Stromal cell of bone marrow (primary cell): ENCODE measurements at places on chromosomes 13 and 19.

GRCh38 chr13:77416666-77417212 is 89.8 kb upstream of the MYCBP2 start:
- no peak for DNase-seq

GRCh38 chr13:21309542-21310172 is 133.2 kb downstream of the MRPL57 start:
- no peak for DNase-seq

DNA sequence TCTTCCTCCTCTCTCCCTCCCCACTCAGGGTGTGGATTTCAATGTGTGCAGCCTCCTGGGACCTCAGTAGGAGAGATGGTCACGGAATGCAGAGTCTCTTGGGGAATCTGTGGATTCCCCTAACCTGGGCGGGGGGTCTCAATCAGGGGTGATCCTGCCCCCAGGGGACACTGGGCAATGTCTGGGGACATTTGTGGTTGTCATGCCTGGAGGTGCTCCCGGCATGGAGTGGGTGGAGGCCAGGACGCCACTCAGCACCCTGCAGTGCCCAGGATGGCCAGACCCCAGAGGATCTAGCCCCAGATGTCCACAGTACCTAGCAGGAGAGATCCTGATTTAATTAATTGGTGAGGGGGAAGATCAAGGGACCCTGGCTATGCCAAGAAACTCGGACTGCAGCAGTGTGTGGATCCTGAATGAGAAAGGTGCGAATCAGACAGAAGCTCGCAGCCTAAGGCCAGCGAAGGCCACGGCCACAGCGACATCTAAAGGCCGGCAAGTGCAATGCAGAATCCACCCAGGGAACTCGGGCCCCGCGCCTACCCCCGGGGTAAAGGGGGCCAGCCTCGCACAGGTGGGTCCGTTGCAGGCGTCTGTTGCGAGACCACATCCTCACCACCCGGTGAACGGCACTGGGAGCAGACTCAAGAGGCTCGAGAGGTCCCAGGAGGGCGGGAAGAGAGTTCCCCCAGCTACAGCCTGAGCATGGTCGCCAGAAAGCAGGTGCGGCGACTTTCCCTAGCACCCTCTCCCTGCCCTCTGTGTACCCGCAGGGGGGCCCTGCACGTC is 88.8 kb downstream of the GNG7 start:
- DNase-seq, result no peak

DNA sequence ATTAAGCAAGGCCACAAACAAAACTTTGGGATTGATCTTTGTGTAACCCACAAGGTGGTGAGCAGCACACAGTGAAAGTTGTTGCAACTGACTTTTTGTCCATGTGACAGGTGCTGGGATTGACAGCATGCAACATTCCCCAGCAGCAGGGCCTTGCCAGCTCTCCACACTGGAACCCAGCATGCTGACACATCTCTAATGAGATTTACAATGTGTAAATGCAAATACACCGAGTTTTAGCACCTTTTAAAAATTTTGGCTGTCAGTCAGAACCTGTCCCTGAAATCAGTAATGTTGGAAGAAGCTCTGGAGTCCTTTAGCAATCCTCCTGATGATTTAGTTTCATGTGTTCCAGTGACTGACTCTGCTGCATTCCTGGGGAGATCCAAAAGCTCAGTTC is 16.5 kb upstream of the PCDH8 start:
- no peak for DNase-seq

GRCh38 chr13:37406031-37406430 is 192.5 kb downstream of the POSTN start:
- no peak for DNase-seq

DNA sequence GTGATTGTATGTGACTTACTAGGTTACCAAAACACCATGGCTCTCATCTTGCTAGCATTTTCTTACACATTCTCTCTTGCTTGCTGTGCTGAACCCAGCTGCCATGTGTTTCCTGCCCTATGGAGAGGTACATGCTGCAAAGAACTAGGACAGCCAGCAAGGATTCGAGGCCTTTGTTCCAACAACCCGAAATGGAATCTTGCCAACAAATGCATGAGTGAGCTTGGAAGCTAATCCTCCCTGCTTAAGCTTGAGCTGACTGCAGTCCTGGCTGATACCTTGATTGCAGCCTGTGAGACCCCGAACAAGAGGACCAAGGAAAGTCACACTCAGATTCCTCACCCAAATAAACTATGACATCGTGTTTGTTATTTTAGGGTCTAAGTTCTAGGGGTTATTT is 651.2 kb downstream of the SLITRK6 start:
- no peak for DNase-seq

DNA sequence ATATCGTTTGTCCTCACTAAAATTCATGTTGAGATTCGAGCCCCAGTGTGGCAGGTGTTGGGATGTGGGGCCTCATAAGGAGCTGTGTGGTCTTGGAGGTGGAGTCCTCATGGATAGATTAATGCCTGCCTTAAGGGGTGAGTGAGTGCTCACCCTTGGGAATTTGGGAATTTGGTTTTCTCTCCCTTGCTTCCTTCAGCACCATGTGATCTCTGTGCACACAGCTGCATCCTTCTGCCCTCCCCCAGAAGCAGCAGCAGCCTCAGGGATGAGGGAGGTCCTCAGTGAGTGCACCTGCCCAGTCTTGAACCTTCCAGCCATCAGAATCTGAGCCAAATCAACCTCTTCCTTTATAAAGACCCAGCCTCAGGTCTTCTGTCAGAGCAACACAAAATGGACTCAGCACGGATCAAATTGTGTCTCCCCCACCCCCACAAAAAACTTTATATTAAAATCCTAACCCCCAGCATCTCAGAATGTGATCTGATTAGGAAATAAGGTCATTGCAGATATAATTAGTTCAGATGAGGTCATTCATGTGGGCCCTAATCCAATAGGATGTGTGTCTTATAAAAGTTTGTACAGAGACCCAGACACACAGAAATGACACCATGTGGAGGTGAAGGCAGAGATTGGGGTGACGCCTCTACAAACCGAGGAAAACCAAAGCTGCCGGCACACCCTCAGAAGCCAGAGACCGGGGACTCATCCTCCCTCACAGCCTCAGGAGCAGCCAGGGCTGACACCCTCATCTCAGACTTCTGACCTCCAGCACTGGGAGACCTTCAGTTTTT is 12.9 kb downstream of the CYTH2 start:
- DNase-seq, result no peak

- no peak for DNase-seq
Measured at GRCh38 chr13:93730780-93731179, 504.2 kb downstream of the GPC6 start.

- DNase-seq, result no peak
Measured at GRCh38 chr13:48477191-48477855, 55.6 kb downstream of the RCBTB2 start.

- DNase-seq, result no peak
Measured at GRCh38 chr13:69948016-69948415, 159.6 kb upstream of the ATXN8OS start.

- no peak for DNase-seq
Measured at GRCh38 chr13:114102521-114103288, 29.7 kb downstream of the RASA3 start.

DNA sequence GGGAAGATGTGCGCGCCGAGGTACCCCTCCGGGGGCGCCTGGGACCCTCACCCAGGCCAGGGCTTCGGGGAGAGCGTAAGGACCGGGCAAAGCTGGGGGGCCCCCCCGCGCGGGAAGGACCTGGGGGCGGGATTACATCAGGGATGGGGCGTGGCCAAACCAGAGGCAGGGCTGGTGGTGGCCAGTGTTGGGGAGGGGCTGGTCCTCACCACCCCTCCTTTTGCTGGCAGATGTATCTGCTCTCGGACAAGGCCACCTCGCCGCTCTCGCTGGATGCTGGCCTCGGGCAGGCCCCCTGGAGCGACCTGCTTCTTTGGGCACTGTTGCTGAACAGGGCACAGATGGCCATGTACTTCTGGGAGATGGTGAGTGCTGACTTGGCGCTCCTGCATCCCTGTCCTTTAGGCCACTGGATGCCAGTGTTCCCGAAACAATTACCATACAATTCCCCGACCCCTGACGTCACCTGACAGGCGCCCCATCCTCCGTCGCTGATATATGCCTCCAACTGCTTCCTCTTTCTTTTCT is 25.3 kb downstream of the TRPM4 start:
- DNase-seq, result no peak

GRCh38 chr13:30394751-30395191 is 27.5 kb upstream of the UBE2L5 start:
- DNase-seq, result no peak

- DNase-seq, result no peak
Measured at GRCh38 chr13:113086031-113086750, 19.4 kb upstream of the F7 start.

DNA sequence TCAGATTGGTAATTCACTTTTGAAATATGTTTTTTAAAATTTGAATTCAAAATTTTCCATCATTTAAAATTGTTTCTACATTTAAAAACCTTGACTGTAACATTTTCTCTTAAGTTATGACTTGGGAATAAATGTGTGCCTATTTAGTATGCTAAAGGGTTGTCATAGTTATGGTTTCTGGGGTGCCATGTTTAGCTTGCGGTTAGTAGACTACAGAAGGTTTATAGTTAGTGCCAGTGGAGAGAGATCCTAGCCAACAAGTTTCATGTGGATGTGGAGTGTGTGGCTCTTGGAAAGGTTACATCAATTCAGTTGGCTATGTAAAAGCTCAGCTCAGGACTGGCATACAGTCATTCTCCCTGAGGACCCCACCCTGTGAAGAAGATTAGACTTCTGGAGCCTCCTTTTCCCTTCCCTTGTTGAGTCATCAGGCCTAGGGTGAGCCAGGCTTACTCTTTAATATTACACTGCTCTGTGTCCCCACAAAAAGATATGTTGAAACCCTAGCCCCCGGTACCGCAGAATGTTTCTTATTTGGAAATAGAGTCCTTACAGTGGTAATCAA is 20.4 kb downstream of the LMO7 start:
- peak; percentile 77 for DNase-seq

GRCh38 chr13:111948811-111949210 is 118.1 kb upstream of the SOX1 start:
- no peak for DNase-seq
